ENCODE measurements at places on chromosomes 2 and 18. TPM values are rescaled to one million over a fixed set of nuclear protein-coding genes. Genes with fewer than 3 reads are reported as not detected.

Gene PTRHD1
- total RNA-seq: 27.2 TPM

Gene C2orf15
- total RNA-seq: 0.59 TPM

Gene SLC23A3
- total RNA-seq: 1.2 TPM

Gene PAX8
- total RNA-seq: 0.48 TPM

Gene HYCC2
- 21.8 TPM for total RNA-seq

DNA sequence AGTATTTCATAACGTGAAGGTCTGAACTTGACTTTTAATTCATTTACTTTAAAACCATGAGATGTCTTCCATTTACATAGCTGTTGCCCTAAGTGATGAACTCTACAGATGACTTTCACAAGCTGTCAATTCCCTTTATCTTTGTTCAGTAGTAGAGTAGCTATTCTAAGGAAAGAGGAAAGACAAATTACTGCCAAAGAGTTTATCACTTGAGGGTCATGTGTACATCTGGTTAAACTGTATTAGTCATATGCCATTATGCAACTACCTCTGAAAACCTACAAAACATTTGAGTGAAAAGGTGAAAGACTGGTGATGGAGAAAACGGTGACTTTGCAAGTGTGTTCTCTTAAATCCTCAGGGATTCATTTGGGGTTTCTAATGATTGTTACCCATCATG, 763.9 kb downstream of the TMEM182 start:
- no peaks in the 10 kb centered on the region for H3K36me3 ChIP-seq

GRCh38 chr2:10977003-10977402, 65.3 kb downstream of the KCNF1 start:
- no peak overlapping the region for H3K4me3 ChIP-seq
- DNase-seq: peak; percentile 8
- peaks cover 4% of the 10 kb centered on the region for H3K4me1 ChIP-seq
- H3K27me3 ChIP-seq: no peaks in the 10 kb centered on the region

DNA sequence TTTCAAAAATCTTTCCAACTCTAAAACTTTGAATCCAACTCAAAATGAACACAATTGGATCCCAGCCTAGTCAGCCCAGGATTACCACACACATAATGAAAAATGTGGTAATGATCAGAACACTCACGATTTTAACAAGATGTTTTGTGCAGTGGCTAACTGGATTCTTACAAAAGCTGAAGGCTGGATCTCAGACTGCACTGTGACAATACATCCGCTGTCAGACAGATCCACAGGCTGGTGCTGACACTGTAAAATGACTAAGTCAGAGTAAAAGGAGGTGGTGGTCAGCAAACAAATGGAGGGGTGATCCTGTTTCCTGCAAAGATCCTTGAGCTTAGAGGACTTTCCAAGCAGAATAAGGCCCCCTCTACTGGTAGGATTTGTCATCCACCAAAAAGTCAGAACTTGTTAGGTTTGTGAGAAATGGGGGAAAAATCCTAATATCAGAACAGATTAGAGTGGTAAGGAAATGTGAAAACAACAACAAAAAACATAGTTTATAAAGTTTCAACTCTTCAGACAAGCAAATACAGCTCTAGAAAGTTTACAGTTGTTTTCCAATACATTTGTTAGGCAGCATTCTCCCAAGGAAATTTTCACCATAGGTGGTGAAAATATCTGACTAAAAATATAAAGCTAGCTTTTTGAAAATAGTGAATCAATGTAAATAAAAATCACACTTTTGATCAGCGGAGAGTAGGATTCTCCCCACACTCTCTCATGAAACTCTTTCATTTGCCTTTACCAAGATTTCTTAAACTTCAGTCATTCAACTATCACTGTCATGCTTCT, 211.9 kb downstream of the AGPS start:
- no peaks in the 10 kb centered on the region for H3K27me3 ChIP-seq
- H3K36me3 ChIP-seq: no peaks in the 10 kb centered on the region
- no peaks in the 10 kb centered on the region for H3K4me1 ChIP-seq
- peak; percentile 60 for DNase-seq

Measured in astrocyte (in vitro differentiated cells and primary cell).